ENCODE measurements at places on chromosomes 12 and 14. TPM values are rescaled to one million over a fixed set of nuclear protein-coding genes. Genes with fewer than 3 reads are reported as not detected.

The MTA1 gene
- total RNA-seq: 152 TPM

DNA sequence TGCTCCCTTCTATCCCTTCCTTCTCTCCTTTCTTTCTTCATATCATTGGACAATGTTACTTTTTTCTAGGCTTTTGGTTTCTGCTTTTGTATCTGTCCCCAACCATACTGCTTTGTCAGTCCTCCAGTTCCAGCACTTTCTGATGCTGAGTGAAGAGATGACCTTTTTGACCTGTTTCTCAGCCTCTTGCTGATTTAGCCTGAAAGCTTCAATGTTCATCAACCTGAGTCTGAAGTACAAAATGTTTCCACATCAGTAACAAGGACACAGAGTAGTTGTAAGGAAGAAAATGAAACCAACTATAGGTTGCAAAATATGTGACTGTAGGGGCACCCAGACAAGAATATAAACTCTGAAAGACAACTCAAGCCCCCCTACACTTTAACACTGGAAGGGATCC lies 25.2 kb upstream of the AKAP6 start:
- H3K27ac ChIP-seq: no peak overlapping the region
- DNase-seq: no peak
- H3K4me3 ChIP-seq: no peak overlapping the region
- H3K27me3 ChIP-seq: no peaks in the 10 kb centered on the region

GRCh38 chr14:63039866-63040265 lies 5.4 kb downstream of the KCNH5 start:
- peaks cover 5% of the 10 kb centered on the region for H3K27me3 ChIP-seq
- H3K27ac ChIP-seq: no peak overlapping the region
- no peak for DNase-seq
- no peaks in the 10 kb centered on the region for H3K4me1 ChIP-seq
- no peak overlapping the region for H3K4me3 ChIP-seq

- no peak overlapping the region for H3K27ac ChIP-seq
- H3K27me3 ChIP-seq: no peaks in the 10 kb centered on the region
- no peak overlapping the region for H3K4me3 ChIP-seq
- H3K36me3 ChIP-seq: no peaks in the 10 kb centered on the region
- DNase-seq: no peak
Observed at GRCh38 chr14:104927432-104927816, 2.7 kb downstream of the PLD4 start.

Measured in T-cell (primary cell).